NCI-H446 (cell line): ENCODE measurements at places on chromosomes 16 and 17.

- no peak for DNase-seq
Observed at GRCh38 chr16:85172455-85173145, 60.3 kb upstream of the CIBAR2 start.

DNA sequence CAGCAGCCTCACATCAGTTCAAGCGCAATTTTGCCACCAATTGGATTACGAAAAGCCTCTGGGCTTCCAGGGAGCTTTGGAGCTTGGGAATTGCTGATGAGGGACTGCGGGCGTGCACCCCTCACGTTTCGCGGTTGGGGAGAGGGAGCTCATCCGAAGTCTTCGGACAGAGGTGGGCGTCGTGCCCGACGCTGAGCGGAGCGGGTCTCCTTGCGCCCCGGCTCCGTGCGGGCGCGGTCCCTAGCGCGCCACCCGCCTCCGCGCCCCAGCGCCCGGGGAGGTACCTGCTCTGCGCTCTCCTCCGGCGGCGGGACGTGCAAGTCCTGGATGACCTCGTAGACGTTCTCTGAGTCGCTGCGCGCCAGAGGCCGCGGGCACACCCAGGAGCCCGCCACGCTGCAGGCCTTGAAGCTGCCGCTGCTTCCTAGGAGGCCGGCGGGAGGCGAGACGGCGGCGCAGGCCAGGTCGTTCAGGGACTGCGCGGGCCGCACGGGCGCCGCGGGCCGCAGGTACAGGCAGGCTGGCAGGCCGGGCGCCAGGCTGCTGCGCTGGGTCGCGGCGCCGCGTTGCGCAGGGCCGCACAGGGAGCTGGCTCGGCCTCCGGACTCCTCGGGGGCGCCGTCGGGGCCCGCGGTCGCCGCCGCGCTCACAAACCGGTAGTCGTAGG is 3.2 kb downstream of the ARHGAP27 start:
- no peak for DNase-seq

DNA sequence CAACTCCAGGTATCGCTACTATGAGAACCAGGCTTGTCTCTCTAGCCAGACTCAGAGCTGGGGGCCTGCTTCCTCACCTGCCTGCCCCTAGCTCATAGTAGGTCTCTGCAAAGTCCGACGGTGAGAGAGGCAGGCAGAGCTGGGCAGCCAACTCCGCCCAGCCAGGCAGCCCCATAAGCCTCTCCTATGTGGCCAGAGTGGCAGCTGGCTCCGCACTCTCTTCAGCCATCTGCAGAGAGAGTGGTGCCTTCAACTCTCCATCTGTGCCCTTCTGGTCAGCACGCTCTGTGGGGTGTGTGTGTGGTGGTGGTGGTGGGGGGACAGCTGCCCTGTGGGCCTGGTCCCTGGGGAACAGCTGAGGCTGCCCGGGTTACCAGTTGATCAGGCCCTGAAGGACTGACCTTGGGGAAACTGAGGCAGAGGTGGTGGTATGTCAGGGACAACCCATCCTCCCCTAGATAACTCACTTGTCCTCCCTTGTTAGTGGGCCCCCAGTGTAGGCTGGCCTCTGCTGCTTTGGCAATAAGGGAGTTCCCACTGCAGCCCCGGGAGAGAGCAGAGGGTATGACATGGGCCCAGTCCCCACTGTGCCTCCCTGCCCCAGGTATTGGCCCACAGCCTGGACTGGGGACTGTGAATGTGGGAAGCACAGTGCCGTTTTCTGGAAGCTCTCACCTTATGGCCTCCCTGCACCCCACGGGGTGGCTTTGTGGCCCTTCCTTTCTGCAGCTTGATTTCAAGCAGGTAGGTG is 1.8 kb upstream of the ADGRG1 start:
- DNase-seq, result no peak

DNA sequence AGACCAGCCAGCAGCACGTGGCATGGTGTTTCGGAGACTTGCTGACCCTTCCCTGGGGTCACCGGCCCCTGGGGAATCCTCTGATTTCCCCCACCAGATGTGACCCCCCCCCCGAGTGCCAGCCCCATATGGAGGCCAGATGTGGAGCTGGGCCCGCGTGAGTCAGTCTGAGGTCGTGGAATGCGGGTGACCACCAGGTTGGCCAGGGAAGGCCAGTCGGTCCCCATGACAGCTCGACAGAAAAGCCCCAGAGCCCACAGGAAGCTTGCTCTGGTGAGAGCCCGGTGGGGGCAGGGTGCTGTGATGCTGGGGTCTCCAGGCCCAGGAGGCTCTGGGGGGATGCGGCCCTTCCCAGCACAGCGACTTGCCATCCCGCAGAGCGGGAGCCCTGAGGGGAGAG is 209.0 kb downstream of the NTN1 start:
- no peak for DNase-seq

- no peak for DNase-seq
Observed at GRCh38 chr16:10048850-10049249, 133.4 kb downstream of the GRIN2A start.

DNA sequence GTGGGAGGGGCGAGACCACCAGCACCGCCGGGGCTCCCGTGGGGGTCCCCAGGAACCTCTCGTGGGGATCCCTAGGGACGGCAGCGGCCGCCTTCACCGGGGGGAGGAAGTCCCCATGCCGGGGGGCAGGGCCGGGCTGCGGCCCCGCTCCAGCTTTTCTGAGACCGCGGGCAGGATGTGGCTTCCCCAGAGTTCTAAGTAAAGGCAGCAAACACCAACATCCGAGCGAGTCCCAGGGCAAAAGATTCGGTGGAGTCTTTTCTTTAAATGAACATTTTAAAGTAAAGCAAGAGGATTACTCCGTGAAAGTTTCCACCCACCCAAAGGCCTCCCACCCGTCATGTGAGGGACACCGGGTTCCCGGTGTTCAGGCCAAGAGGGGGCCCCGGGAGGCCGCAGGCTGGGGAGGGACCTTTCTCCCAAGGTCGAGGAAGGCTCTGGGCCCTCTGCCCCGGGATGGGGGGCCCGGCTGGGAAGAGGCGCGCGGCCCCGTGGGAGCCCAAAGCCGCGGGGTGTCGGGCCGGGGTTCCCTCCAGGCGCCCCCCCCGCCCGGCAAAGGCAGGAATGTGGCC is 137.2 kb upstream of the RPH3AL start:
- DNase-seq, result no peak

DNA sequence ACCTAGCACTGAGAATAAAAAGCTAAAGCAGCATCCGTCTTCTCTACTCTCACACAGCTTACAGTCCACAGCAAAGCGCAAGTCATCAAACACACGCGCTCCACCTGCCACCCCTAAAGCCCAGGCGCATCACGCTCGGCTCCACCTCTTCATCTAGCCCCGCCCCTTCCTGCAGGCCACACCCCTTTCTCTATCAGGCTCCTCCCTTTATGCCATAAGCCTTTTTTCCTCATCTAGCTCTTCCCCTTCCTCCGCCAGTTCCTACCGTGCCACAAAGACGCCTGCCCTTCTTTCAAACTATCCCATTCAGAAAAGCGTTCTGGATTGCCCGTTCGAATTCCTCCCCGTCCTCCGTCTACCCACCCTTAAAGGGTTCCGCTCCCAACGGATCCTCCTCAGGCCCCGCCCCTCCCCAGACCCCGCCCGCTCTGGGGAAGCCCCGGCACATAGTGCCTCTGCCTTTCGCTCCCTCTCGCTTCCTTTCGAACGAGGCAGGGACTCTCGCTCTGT is 417 bp downstream of the C16orf46 start:
- DNase-seq, result peak; percentile 81

DNA sequence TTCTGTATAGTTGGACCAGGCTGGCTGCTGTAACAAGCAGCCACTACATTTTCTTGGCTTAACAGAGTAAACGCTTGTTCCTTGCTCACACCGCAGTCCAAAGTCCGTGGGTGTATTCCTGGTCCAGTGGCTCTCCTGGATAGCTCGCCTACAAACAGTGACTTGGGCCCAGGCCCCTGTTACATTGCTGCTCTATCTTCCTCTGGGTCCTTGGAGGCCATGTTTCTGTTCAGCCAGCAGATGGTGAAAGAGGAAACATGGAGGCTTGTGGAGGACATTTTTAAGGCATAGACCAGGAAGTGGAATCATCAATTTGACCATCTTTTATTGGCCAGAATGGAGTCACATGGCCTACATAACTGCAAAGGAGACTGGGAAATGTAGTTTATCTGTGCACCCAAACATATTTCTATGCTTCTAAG is 55.1 kb downstream of the ATP2C2 start:
- no peak for DNase-seq

DNA sequence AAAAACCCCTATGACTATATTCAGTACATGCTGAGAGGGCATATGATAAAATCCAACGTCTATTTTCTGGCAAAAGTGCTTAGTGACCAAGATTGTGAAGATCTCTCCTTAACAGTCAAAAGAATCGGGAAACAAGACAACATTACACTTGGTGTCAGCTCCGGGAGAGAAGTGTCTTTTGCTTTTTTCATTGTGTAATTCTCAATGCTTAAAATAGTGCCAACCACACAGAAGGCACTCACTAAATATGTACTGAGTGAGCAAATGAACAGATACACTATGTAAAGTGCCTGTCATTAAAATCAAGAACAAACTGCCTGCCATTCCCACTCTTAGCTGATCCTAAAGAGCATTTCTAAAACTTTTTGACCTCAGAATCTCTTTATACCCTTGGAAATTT is 34.1 kb downstream of the VPS53 start:
- DNase-seq, result no peak

- no peak for DNase-seq
Observed at GRCh38 chr16:57137043-57137442, 44.7 kb downstream of the CPNE2 start.

- DNase-seq, result no peak
Observed at GRCh38 chr17:77990301-77990700, 31.8 kb downstream of the TNRC6C start.

DNA sequence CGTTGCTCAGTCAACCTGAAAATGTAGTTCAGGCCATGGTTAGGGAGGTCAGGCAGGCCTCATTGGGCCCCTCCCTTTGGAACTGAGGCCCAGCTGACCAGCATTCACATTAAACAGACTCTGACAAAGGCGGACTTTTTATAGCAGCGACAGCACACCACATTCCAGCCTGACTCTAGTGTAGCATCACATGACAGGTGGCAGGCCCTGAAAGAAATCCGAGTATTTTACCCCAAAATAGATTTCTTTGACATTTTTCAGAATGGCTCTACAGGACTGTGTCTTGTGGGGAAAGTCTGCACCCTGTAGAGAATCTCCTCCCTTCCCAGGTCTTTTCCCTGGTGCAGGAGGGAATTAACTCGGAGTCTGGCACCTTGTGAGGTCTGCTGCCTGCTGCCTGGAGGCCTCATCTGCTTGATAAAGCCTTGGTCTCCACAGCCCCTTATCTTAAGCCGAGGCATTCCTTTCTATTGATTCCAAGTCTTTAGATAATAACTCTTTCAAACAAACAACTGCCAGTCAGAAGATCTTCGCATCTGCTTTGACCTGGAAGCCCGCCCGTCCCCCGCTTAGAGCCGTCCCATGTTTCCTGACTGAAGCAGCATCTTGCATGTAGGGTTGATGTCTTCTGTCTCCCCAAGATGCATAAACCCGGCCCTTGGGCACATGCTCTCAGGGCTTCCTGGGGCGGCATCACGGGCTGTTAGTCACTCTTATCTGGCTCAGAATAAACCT is 44.0 kb upstream of the CAPN15 start:
- no peak for DNase-seq

DNA sequence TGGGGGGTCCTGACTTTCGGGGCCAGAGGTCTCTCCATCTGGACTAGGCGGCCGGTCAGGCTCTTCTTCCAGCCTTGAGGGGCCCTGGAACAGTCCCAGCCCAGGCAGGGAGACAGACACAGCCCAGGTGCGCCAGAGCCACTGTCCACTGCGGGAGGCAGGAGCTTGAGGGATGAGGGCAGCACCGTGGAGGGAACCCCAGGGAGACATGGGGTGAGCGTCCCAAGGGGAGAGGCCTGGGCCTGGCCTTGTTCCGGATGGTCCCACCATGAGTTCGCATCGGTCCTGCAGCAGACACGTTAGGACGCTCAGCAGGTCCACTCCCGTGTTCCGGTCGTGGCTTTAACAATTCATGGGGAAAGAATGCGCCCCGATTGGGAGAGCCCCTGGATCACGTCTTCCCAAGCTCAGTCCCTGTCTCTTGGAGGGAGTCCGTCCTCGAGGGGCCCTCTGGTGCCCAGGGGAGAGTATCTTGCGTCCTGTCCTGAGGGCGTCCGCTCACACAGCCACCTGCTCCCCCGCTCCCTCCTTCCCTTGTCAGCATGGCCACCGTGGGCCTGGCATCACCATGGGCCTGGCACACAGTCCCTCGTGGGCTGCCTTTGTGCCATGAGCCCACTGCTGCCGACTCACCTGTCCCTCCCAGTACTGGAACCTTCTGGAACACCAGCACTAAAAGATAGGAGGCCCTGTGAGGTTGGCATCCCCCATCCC is 6.7 kb upstream of the NUDT16L1 start:
- no peak for DNase-seq

DNA sequence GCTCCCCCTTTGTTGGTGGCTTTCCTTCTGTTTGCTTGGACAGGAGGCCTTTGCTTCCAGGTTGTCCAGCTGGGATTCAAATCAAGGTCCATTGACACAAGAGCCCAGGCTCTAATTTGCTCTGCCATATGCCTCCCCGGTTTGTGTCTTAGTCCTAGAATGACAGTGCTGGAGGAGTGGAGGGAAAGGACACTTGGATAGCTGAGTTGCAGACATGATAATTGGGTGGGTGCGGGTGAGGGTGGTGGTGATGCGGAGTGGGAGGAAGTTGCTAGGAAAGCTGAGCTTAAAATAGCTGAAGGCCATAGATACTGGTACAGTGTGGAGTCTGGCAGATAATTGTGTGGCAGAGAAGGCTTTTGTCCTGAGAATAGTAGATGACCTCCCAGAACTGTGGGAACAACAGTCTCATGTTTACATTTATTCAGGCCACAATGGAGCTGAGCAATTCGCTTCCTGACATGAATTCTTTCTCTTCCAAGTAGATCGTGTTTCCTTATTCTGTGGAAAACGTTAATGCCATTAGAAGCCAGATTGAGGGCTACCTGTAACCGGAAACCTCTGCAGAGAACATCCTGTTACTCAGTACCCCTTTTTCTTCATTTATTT is 23.8 kb downstream of the SEC14L1 start:
- DNase-seq, result no peak

DNA sequence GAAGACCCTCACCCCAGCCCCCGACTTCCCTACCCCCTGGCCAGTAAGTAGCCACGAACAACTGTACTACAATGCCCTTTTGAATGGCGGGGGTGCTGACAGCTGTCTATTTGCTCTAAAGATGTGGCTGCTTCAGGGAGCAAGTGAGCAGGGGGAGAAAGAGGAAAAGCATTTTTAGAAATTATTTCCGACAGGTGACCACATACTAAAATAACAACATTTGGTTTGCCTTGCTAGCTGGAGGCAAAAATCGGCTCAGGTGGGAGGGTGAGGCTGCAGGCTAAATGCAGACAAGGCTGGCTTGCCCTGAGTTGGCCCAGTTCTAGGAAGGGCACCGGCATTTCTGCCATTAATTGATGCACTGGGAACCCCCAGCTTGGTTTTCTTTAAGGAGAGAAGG is 188.5 kb downstream of the XYLT1 start:
- DNase-seq, result no peak

DNA sequence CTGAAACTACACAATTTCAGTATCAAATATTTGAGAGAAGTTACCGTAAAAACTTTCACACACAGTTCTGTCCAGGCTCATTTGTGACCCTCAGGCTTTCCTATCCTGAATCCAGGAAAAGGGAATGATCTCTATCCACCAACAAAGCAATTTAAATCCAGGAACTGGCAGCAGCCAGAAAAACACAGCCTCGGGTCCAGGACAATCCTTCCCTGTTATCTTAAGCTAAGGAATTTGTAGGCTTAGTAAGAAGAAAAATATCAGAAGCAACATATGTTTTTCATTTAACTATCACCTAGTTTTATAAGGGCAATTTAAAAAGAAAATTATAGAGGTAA is 47.1 kb downstream of the TEX2 start:
- no peak for DNase-seq
